ENCODE measurements at places on chromosomes 2 and 18.

GRCh38 chr2:24626131-24626530 is 135.1 kb downstream of the NCOA1 start:
- DNase-seq: no peak

- DNase-seq: no peak
Observed at GRCh38 chr2:156907806-156908205, 349.7 kb upstream of the GALNT5 start.

- DNase-seq: no peak
Observed at GRCh38 chr2:228657807-228658402, 476.4 kb upstream of the SPHKAP start.

GRCh38 chr2:138444411-138444810 is 57.2 kb upstream of the SPOPL start:
- DNase-seq: no peak

- no peak for DNase-seq
Observed at GRCh38 chr2:23489471-23490322, 104.7 kb downstream of the KLHL29 start.

- no peak for DNase-seq
Observed at GRCh38 chr2:116499389-116499788, 1315.1 kb upstream of the DDX18 start.

- no peak for DNase-seq
Observed at GRCh38 chr2:117704818-117705217, 109.7 kb upstream of the DDX18 start.

GRCh38 chr18:35167332-35167731 is 73.5 kb upstream of the ZNF397 start:
- DNase-seq: no peak

- DNase-seq: no peak
Observed at GRCh38 chr2:37898448-37898847, 26.6 kb upstream of the RMDN2 start.

- DNase-seq: no peak
Observed at GRCh38 chr2:187900021-187900420, 345.8 kb upstream of the TFPI start.

- no peak for DNase-seq
Observed at GRCh38 chr2:203758841-203759689, 52.6 kb downstream of the CD28 start.

- DNase-seq: no peak
Observed at GRCh38 chr2:240927390-240927781, 21.2 kb downstream of the CROCC2 start.

DNA sequence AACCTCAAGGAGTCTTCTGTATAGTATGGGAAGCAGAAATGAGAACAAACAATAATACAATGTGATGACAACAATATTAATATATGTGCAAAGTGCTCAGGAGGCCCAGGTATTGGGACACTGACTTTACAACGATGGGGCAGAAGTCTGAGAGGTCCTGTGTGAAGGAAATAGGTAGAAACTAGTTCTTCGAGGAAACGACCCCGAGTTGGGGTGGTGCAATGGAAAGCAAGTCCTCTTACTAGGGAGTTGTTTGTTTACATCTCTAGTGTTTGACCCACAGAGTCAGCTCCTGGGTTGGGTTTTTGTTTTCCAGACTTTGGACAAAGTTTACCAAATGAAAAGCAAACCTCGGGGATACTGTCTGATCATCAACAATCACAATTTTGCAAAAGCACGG is 16.2 kb downstream of the CASP8 start:
- DNase-seq: no peak

Measured in activated B cell treated with CpG ODN at 0.5 μM for 24 hours (primary cell).